ENCODE measurements at places on chromosomes 7 and 10. TPM values are rescaled to one million over a fixed set of nuclear protein-coding genes. Genes with fewer than 3 reads are reported as not detected.

GRCh38 chr10:124648738-124649137, 95.4 kb downstream of the FAM53B start:
- H3K4me3 ChIP-seq = no peak overlapping the region
- H3K4me1 ChIP-seq = peaks cover 86% of the 10 kb centered on the region
- peak overlapping the region; percentile 55 for H3K27ac ChIP-seq
- peak; percentile 88 for DNase-seq
- H3K27me3 ChIP-seq = no peaks in the 10 kb centered on the region

Gene LLCFC1
- not detected for total RNA-seq

DNA sequence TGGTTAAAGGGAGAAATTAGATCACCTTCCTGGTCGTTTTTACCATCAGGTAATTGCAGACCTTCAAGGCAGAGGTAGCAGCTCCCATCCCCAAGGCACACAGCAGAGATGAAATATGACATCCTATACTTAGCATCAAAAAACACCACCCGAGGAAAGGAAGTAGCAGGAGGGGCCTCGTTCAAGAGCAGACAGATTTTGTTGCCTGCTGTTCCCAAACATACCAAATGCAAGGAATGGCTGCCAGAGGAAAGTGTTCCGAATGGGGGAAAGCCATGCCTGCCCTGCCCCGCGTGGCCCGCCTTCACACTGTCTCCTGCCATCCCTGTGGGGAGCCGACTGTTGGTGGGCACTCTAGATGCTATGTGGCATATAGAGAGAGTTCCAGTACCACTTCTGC, 18.0 kb downstream of the FKBP6 start:
- no peak overlapping the region for H3K27ac ChIP-seq
- H3K4me3 ChIP-seq = no peak overlapping the region
- no peaks in the 10 kb centered on the region for H3K27me3 ChIP-seq
- no peaks in the 10 kb centered on the region for H3K36me3 ChIP-seq
- DNase-seq = no peak

- H3K4me3 ChIP-seq = no peak overlapping the region
- no peak overlapping the region for H3K27ac ChIP-seq
- H3K4me1 ChIP-seq = no peaks in the 10 kb centered on the region
- H3K36me3 ChIP-seq = no peaks in the 10 kb centered on the region
Observed at GRCh38 chr7:152886579-152887117, 127.1 kb downstream of the ACTR3B start.

GRCh38 chr7:44259547-44260457, 59.0 kb downstream of the YKT6 start:
- H3K27ac ChIP-seq = peak overlapping the region; percentile 77
- no peak overlapping the region for H3K4me3 ChIP-seq
- no peaks in the 10 kb centered on the region for H3K36me3 ChIP-seq
- H3K27me3 ChIP-seq = peaks cover 5% of the 10 kb centered on the region
- DNase-seq = peak; percentile 86

DNA sequence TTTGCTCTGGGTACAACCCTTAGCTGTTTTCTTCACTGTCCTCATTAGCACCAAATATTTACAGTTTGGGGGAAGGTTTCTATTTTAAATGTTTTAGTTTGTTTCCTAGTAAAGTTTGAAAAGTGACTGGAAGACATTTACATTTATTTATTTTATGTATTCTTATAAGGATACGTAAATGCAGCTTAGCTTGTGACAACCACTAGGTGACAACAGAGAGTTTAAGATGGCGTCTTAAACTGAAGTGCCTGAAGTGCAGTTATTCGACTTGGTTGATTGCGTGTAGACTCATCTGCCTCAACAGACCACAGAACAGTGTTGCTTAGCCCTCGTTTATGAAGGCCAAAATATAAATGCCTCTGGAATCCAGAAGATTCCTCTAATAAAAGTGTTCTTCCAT, 378.2 kb upstream of the MYO3A start:
- H3K4me1 ChIP-seq = no peaks in the 10 kb centered on the region
- H3K36me3 ChIP-seq = no peaks in the 10 kb centered on the region
- no peak overlapping the region for H3K4me3 ChIP-seq
- no peaks in the 10 kb centered on the region for H3K27me3 ChIP-seq
- no peak overlapping the region for H3K27ac ChIP-seq
- DNase-seq = no peak

DNA sequence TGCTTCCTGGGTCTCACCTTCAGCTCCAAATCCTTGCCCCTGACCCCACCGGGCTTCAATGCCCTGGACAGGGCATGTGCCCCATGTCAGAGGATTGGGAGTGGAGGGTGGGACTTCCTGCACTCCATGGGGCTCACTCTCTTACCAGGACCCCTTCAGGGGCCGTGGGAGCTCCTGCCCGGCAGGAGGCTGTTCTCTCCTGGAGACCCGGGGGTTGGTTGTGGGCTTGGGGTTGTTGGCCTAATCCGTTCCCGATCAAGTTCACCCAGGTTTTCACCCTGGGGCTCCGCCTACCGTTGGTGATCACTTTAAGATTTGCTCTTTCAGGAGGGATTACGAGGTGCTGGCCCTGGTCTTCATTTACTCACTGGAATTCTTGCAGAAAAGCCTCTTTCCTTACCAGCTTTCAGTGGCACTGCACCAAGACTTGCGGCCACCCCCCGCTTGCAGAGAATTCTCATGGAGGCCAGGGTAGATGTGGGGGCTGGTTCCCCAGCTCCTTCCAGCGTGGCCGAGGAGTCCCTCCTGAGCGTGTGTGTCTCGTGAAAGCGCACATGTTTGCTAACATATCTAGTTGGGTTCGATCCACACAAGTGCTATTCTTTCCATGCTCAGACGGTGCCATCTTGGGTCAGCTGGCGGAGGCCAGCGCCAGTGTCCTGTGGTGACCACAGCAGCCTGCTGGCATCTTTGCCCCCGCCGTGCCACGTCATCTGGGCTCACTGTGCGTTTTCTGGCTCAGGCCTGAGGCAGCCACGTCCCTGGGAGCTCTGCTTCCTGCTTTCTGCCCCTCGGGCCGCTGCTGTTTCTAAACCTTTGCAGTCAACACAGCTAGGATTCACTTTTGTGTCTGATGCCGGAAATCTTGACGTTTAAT, 15.6 kb downstream of the PWWP2B start:
- H3K4me3 ChIP-seq = no peak overlapping the region
- H3K36me3 ChIP-seq = no peaks in the 10 kb centered on the region
- H3K4me1 ChIP-seq = peaks cover 87% of the 10 kb centered on the region
- DNase-seq = peak; percentile 90

Gene TMEM139
- total RNA-seq = 4.7 TPM

GRCh38 chr7:77651575-77652162, 44.6 kb upstream of the RSBN1L start:
- no peak overlapping the region for H3K4me3 ChIP-seq
- no peak for DNase-seq
- H3K27me3 ChIP-seq = no peaks in the 10 kb centered on the region
- no peaks in the 10 kb centered on the region for H3K36me3 ChIP-seq

DNA sequence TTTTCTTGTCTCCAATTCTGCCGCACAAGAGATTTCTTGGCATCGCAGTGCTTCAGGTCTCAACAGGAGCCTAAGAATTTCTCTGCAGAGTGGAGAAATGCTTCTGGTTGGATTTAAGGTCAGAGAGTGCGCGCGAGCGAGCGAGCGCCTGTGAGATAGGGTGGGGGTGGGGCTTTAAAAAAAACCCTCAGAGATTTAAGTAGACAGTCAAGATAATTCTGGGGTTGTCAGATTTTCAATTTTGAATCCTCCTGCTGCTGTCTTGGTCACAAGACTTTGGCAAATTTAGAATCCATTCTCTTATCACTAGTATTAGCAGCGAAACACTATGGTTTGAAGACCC, 49.7 kb downstream of the CPEB3 start:
- no peaks in the 10 kb centered on the region for H3K27me3 ChIP-seq
- peaks cover 57% of the 10 kb centered on the region for H3K4me1 ChIP-seq
- H3K27ac ChIP-seq = peak overlapping the region; percentile 89
- H3K36me3 ChIP-seq = no peaks in the 10 kb centered on the region
- DNase-seq = no peak

Gene RNF32
- 1.0 TPM for total RNA-seq

GRCh38 chr7:33854178-33854577, 51.2 kb upstream of the BMPER start:
- no peak for DNase-seq
- H3K36me3 ChIP-seq = no peaks in the 10 kb centered on the region
- no peaks in the 10 kb centered on the region for H3K27me3 ChIP-seq
- no peak overlapping the region for H3K27ac ChIP-seq
- no peak overlapping the region for H3K4me3 ChIP-seq
- no peaks in the 10 kb centered on the region for H3K4me1 ChIP-seq

Gene MLLT10
- 21.9 TPM for total RNA-seq

DNA sequence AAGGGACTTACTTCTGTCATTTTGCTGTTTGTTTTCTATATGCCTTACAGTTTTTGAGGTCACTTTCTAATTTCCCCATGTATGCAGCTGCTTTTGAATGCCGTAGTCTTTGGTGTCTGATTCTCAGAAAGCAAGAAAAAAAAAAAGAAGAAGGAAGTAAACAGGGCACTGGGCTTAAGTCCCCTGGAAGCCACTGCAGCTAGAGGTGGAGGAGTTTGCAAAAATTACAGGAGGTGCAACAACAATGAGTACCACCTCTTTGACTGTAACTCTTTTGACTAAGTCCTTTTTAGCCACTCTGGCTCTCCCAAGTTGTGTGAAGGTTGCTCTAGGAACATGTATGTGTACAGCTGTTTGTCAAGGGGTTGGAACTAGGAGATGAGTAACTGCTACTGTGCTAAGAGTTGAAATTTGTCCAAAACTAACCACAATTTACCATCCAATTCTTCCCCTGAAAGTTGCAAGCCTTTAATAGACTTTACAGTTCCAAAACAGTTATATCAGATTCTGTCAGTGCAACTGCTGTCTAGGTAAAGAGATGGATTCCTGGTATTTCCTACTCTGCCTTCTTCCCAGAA, 588.0 kb upstream of the LRRN3 start:
- H3K27me3 ChIP-seq = no peaks in the 10 kb centered on the region
- H3K27ac ChIP-seq = no peak overlapping the region
- H3K36me3 ChIP-seq = no peaks in the 10 kb centered on the region
- H3K4me1 ChIP-seq = no peaks in the 10 kb centered on the region

DNA sequence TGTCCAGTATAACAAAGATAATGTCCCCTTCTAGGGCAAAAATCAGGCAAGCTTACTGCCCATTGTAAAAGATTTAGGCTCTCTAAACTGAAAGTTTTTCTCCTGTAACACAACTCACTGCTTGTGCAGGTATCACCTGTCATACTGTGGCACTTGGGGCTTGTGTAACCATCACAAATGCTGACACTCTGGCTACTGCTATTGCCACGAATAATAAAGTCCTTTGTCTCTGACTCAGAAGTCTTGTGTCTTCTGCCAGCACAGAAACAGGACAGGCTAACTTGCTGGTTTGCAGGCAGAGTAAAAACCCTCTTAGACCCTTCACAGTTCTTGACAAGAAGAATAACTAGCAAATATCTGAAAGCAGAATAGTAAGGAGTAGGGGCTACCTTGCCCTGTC, 273.9 kb downstream of the RPS24 start:
- H3K27ac ChIP-seq = no peak overlapping the region
- H3K4me1 ChIP-seq = no peaks in the 10 kb centered on the region
- H3K27me3 ChIP-seq = no peaks in the 10 kb centered on the region
- DNase-seq = no peak
- no peak overlapping the region for H3K4me3 ChIP-seq
- H3K36me3 ChIP-seq = no peaks in the 10 kb centered on the region

GRCh38 chr7:99098286-99098823, 45.6 kb downstream of the SMURF1 start:
- no peaks in the 10 kb centered on the region for H3K36me3 ChIP-seq
- peaks cover 66% of the 10 kb centered on the region for H3K4me1 ChIP-seq
- no peak overlapping the region for H3K4me3 ChIP-seq
- H3K27me3 ChIP-seq = no peaks in the 10 kb centered on the region
- no peak for DNase-seq

Gene TAS2R41
- total RNA-seq = 0.28 TPM

GRCh38 chr7:129238546-129238945, 13.7 kb downstream of the AHCYL2 start:
- no peak overlapping the region for H3K4me3 ChIP-seq
- no peak overlapping the region for H3K27ac ChIP-seq
- no peaks in the 10 kb centered on the region for H3K36me3 ChIP-seq
- H3K4me1 ChIP-seq = no peaks in the 10 kb centered on the region

Gene PLEKHS1
- total RNA-seq = not detected

Gene RBP3
- total RNA-seq = not detected

DNA sequence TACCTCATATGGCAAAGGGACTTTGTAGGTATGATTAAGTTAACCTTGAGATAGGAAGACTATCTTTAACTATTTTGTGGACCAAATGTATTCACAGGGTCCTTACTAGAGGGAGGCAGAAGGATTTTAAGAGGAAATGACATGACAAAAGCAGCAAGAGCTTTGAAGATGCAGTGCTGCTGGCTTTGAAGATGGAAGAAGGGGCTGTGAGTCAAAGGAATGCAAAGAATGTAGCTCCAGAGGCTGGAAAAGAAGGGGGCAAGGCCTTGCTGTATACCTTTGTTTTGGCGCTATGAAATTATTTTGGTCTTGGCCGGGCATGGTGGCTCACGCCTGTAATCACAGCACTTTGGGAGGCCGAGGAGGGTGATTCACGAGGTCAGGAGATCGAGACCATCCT, 3.2 kb upstream of the NRBF2 start:
- no peak overlapping the region for H3K4me3 ChIP-seq
- no peaks in the 10 kb centered on the region for H3K36me3 ChIP-seq
- no peak overlapping the region for H3K27ac ChIP-seq
- H3K27me3 ChIP-seq = no peaks in the 10 kb centered on the region
- no peak for DNase-seq

DNA sequence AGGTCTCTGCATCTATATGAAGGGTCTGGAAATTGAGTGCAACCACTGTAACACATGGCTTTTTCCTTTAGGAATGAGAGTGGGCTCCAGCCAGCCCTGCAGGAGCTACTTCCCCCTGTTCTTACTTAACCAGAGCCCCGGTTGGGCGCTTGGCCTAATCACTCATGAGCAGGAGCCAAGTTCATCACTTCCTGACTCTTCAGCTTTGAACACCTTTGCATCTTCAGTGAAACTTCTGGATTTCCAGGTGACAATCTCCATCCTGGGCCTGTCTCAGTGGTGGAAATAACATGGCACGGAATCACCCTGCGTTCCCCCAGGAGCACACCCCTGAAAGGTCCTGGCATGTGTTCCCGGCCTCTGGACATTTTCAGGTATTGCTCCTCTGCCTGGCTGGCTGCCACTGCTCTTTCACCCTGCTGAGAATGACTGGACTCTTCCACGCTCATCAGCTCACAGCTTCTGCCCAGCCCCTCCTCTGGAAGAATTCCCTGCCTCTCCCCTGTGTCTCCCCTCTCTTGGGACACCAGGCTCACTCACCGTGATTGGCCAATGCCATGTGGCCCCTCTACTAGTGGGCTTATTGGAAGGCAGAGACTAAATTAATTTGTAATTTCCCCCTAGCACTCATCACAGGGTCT, 229.1 kb upstream of the GRB10 start:
- H3K27ac ChIP-seq = no peak overlapping the region
- H3K4me3 ChIP-seq = no peak overlapping the region
- DNase-seq = no peak
- H3K36me3 ChIP-seq = no peaks in the 10 kb centered on the region
- no peaks in the 10 kb centered on the region for H3K4me1 ChIP-seq

Data from adrenal gland (tissue), 19 donors.